HuH-7.5 (cell line): ENCODE measurements at places on chromosomes 12 and 14.

- DNase-seq = no peak
These were observed 12.2 kb downstream of the SYCP3 start for GRCh38 chr12:101727098-101727497.

- no peak for DNase-seq
These were observed 30.6 kb downstream of the PPFIBP1 start for GRCh38 chr12:27554421-27555186.

- DNase-seq = peak; percentile 52
These were observed at the start of gene ABCD2 for GRCh38 chr12:39619660-39620433. Gene ABCD2 (minus strand): TSS chr12:39619803. CDS start chr12:39619615, 188 bp downstream.

- no peak for DNase-seq
These were observed 150.2 kb upstream of the C14orf180 start for GRCh38 chr14:104429291-104429861.

DNA sequence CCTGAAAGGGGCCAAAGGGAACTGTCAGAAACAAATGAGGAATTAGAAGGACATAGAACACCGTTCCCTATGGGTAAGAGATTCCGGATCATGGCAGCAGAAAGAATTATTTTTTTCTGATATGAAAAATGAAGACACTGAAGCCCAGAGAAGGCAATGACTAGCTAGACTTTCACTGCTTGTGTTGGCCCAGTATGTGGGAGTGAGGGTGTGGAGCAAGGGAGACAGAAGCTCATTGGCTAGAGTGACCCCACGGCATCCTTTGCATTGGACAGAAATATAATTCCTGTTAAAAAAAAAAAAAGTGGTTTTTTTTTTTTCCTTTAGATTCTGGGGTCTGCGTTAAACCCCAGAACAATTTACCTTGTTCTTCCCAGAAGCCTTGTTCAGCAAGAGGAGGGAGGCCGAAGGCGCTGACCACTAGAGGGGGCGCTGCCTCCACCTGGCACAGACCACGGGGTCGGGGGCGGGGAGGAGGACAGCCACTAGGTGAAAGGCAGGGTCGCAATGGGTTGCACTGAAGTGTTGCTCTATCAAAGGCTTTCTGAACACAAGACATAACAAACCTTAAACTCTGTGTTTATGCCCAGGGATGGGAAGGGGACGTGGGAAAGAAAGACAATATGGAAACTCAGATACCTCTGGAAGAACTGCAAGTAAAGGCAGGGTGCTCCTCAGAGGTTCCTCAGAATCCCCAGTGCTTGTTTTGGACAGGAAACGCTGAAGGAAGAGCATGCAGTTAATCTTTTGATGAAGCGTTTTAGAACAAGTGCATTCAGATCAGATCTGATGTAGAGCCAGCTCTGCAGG lies 156.8 kb downstream of the KCNA5 start:
- DNase-seq = peak; percentile 60

DNA sequence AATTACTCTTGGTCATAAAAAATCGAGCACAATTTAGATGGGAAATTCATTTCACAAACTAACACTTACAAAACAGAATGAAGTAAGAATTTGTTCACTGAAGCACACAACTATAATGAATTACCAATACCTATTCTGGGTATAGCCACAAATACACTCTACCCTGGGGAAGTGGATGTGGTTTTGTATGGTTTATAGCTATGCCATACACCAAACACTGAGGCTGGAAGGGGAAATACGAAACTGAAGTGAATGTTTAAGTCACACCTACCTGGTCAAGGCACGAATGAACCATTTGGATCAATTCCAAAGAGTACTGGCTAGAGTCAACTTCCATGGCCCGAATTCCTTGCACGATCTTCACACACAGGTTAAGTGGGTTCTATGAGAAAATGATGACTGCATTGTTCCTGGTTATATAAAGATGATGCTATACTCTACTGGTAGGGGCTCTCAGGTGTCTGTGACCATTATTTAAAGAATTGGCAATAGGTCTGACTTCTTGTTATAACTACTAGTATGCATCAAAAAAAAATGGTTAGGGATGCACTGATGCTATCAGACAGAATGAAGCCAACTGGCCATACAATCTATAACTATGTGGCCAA lies 12.8 kb downstream of the NEK9 start:
- no peak for DNase-seq
